ENCODE measurements at places on chromosomes 5 and 9. TPM values are rescaled to one million over a fixed set of nuclear protein-coding genes. Genes with fewer than 3 reads are reported as not detected.

GRCh38 chr9:72305707-72306106, 59.3 kb downstream of the ZFAND5 start:
- H3K4me3 ChIP-seq: peak overlapping the region; percentile 28
- no peak for DNase-seq
- H3K27me3 ChIP-seq: no peaks in the 10 kb centered on the region
- no peak overlapping the region for H3K27ac ChIP-seq

DNA sequence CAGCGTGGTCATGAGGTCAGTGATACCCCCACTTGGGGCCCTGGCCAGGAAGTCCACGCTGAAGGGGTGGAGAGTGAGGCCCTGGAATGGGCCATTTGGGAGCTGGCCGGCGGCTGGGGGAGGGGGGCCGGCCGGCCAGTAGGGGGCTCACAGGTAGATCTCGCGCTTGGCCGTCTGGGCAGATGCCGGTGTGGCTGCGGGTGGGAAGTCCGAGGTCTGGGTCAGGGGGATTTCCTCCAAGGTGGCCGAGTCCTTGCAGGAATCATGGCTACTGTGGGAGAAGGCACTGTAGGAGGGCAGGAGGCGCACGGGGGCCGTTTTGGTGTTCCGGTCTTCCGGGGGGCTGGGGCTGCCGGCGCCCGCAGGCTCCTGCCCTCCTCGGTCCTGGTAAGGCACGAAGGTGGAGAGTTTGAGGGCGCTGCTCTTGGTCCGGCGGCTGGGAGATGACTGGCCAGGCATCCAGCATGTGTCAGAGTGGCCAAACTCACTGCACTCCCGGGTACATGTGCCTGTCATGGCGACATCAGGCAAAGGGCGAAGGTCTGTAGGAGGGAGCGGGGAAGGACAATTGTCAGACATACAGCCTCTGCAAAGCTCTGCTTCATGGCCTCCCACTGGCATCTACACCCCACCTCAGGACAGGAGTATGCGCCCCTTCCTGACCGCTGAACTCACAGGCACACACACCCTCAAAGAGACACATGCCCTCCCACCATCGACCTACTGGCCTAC, 24.1 kb downstream of the PCDH1 start:
- peaks cover 7% of the 10 kb centered on the region for H3K4me1 ChIP-seq
- no peak overlapping the region for H3K27ac ChIP-seq
- H3K36me3 ChIP-seq: no peaks in the 10 kb centered on the region

GRCh38 chr9:84003246-84003645, 22.6 kb downstream of the RMI1 start:
- peaks cover 5% of the 10 kb centered on the region for H3K36me3 ChIP-seq
- no peaks in the 10 kb centered on the region for H3K27me3 ChIP-seq
- no peaks in the 10 kb centered on the region for H3K4me1 ChIP-seq
- DNase-seq: no peak

DNA sequence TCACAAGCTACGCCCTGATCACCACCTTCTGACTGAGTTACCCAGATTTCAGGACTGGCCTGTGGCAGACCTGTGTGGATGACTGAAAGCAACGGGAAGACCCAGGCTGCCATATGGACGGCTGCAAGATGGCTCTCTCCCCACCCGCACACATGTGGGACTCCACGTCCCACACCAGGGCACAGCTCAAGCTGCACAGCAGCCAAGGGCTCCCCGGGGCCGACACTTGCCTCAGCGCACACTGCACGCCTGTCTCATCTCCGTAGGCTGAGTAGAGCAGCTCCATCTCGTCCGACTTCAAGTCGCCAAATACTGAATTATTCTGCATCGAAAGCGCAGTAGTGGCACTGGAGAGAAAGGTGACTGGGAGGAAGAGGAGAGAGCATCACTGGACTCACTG, 14.5 kb downstream of the BRD9 start:
- no peak for DNase-seq
- no peak overlapping the region for H3K4me3 ChIP-seq
- no peaks in the 10 kb centered on the region for H3K27me3 ChIP-seq
- H3K4me1 ChIP-seq: peaks cover 21% of the 10 kb centered on the region
- H3K36me3 ChIP-seq: peaks cover 74% of the 10 kb centered on the region

GRCh38 chr5:85651731-85652130, 966.0 kb upstream of the COX7C start:
- no peak overlapping the region for H3K4me3 ChIP-seq
- no peak overlapping the region for H3K27ac ChIP-seq
- no peaks in the 10 kb centered on the region for H3K4me1 ChIP-seq
- DNase-seq: no peak
- no peaks in the 10 kb centered on the region for H3K36me3 ChIP-seq

GRCh38 chr9:34612788-34613390, 992 bp upstream of the RPP25L start:
- H3K36me3 ChIP-seq: peaks cover 35% of the 10 kb centered on the region
- peak overlapping the region; percentile 36 for H3K27ac ChIP-seq
- H3K4me3 ChIP-seq: peak overlapping the region; percentile 95
- H3K4me1 ChIP-seq: peaks cover 28% of the 10 kb centered on the region

GRCh38 chr9:89591274-89592212, 13.3 kb upstream of the GADD45G start:
- H3K36me3 ChIP-seq: no peaks in the 10 kb centered on the region
- H3K27ac ChIP-seq: no peak overlapping the region
- no peak overlapping the region for H3K4me3 ChIP-seq

DNA sequence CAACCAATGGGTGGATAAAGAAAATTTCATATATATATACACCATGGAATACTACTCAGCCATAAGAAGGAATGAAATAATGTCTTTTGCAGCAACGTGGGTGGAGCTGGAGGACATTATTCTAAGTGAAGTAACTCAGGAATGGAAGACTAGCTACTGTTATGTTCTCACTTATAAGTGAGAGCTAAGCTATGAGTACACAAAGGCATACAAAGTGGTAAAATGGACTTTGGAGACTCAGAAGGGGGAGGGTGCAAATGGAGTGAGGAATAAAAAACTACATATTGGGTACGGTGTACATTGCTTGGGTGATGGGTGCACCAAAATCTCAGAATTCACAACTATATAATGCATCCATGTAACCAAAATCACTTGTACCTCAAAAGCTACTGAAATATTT, 67.2 kb upstream of the RUSC2 start:
- no peaks in the 10 kb centered on the region for H3K27me3 ChIP-seq
- DNase-seq: no peak
- no peaks in the 10 kb centered on the region for H3K4me1 ChIP-seq
- H3K36me3 ChIP-seq: no peaks in the 10 kb centered on the region
- no peak overlapping the region for H3K27ac ChIP-seq
- H3K4me3 ChIP-seq: no peak overlapping the region

GRCh38 chr5:59484618-59485017, 408.9 kb downstream of the PDE4D start:
- DNase-seq: no peak
- no peak overlapping the region for H3K4me3 ChIP-seq
- no peaks in the 10 kb centered on the region for H3K27me3 ChIP-seq
- no peaks in the 10 kb centered on the region for H3K4me1 ChIP-seq
- H3K27ac ChIP-seq: no peak overlapping the region
- H3K36me3 ChIP-seq: no peaks in the 10 kb centered on the region

- DNase-seq: no peak
- no peaks in the 10 kb centered on the region for H3K27me3 ChIP-seq
- H3K4me3 ChIP-seq: no peak overlapping the region
- no peak overlapping the region for H3K27ac ChIP-seq
Measured at GRCh38 chr5:4363045-4363444, 767.4 kb downstream of the IRX1 start.

- H3K36me3 ChIP-seq: no peaks in the 10 kb centered on the region
- DNase-seq: no peak
- H3K4me1 ChIP-seq: no peaks in the 10 kb centered on the region
- no peaks in the 10 kb centered on the region for H3K27me3 ChIP-seq
- H3K4me3 ChIP-seq: no peak overlapping the region
Measured at GRCh38 chr9:120381839-120382238, 198.1 kb downstream of the CDK5RAP2 start.

- peaks cover 29% of the 10 kb centered on the region for H3K4me1 ChIP-seq
- no peak for DNase-seq
- peaks cover 80% of the 10 kb centered on the region for H3K27me3 ChIP-seq
- no peaks in the 10 kb centered on the region for H3K36me3 ChIP-seq
- H3K4me3 ChIP-seq: no peak overlapping the region
Measured at GRCh38 chr5:93586736-93587596, 3.9 kb downstream of the NR2F1 start.

DNA sequence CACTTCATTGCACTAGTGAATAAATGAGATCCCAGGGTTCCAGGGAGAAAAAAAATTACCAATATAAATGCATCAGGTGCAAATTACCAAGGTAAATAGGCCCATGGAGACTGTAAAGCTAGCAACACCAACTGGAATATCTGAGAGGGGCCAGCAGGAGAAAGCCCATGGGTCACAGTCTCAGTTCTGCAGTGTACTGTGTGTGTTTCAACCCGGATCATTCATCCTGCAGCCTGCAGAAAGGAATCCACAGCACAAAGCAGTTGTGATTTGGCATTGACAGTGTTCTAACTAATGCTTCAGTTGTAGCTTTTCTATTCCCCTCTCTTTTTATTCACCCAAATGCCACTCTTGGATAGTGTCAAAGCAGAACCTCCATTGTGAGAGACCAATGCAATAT, 171.0 kb downstream of the EFNA5 start:
- no peaks in the 10 kb centered on the region for H3K4me1 ChIP-seq
- H3K4me3 ChIP-seq: no peak overlapping the region
- H3K27me3 ChIP-seq: no peaks in the 10 kb centered on the region
- no peaks in the 10 kb centered on the region for H3K36me3 ChIP-seq
- DNase-seq: no peak

GRCh38 chr9:75664597-75664996, 225.9 kb upstream of the PCSK5 start:
- no peaks in the 10 kb centered on the region for H3K27me3 ChIP-seq
- no peaks in the 10 kb centered on the region for H3K36me3 ChIP-seq
- H3K27ac ChIP-seq: no peak overlapping the region
- H3K4me1 ChIP-seq: no peaks in the 10 kb centered on the region

DNA sequence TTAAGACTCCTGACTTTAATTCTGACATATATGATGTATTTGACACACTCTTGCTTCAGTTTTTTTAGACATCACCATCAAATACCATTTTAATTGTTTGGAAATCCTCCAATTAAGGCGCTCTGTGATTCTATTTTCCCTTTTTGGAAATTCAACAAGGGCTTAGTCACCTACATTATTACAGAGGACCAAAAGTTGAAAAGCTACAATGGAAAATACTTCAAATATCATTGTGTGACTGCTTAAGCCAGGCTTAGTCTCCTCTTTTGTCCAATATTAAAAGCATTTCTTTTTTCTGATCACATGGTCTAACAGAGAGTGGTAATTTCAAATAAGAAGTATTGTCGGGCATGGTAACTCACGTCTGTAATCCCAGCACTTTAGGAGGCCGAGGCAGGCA, 160.3 kb downstream of the CEMIP2 start:
- no peak for DNase-seq
- no peaks in the 10 kb centered on the region for H3K27me3 ChIP-seq
- H3K27ac ChIP-seq: no peak overlapping the region
- no peaks in the 10 kb centered on the region for H3K4me1 ChIP-seq
- no peaks in the 10 kb centered on the region for H3K36me3 ChIP-seq

DNA sequence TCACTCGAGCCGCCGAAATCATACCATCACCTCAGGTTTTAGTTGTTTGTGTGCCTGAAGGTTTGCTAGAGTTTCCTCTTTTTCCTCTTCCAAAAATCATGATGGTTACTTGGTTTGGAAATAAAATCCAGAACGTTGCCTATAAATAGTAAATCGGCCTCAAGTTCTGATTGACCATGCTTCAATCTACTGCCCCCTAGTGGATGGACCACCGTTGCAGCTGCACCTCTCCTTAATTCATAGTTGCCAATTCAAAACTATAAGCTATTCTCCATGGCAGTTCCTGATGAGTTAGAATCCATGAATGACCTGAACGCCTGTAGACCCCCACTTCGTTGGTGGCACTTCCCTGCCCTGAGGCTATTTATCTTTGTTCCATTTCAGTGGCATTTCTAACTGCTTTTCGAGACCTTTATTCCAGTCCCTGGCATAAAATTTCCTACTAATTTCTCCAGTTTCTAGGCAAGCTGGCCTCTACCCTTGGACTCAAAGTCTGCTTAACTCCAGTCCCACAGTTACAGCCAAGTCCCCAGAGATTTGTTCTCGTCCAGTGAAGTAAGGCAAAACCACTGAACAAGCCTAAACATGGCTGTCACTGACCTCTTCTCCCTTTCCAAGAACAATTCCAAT, 422.6 kb downstream of the EFNA5 start:
- DNase-seq: no peak
- no peak overlapping the region for H3K27ac ChIP-seq
- H3K4me1 ChIP-seq: no peaks in the 10 kb centered on the region

DNA sequence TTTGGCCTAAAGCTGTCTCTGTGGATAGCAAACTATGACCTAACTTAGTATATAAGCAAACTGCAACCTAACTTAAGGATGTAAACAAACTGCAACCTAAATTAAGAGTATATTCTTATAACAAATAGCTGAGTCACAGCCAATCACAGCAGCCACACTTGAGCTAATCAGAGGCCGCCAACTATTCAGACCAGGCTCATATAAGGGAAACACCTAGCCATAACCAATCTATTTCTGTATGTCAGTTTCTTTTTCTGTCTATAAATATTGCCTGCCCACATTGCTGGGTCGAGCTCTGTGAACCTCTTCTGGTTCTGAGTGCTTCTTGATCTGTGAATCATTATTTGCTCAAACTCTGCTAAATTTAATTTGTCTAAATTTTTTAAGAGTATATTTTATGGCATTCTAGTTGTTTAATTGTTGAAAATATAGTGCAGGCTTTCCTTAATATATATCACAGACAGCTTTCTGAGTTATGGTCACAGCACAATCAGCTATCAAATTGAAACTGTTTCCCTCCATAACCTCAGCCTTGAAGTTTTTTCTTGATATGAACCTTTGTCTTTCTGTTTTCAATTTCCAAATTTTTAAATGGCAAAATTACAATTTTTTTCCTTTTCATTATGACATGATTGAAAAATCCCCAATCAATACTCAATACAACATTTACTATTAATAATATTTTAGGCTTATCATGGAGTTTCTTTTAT, 327.1 kb upstream of the NUDT12 start:
- no peaks in the 10 kb centered on the region for H3K27me3 ChIP-seq
- no peak overlapping the region for H3K4me3 ChIP-seq
- no peaks in the 10 kb centered on the region for H3K4me1 ChIP-seq
- DNase-seq: no peak

- no peak overlapping the region for H3K27ac ChIP-seq
- no peak for DNase-seq
- no peaks in the 10 kb centered on the region for H3K27me3 ChIP-seq
- H3K4me3 ChIP-seq: no peak overlapping the region
- peaks cover 21% of the 10 kb centered on the region for H3K36me3 ChIP-seq
- H3K4me1 ChIP-seq: peaks cover 7% of the 10 kb centered on the region
Measured at GRCh38 chr5:139287890-139288635, 5.5 kb upstream of the MATR3 start.

ZNF782 gene
- 4.9 TPM for total RNA-seq

SPATA9 gene
- total RNA-seq: not detected

RETREG1 gene
- 68.9 TPM for total RNA-seq

TLE1 gene
- total RNA-seq: 3.5 TPM

TRPM6 gene
- total RNA-seq: not detected

AGXT2 gene
- not detected for total RNA-seq

PCDHA1 gene
- not detected for total RNA-seq

SLC9A3 gene
- total RNA-seq: 2.5 TPM

PTGS1 gene
- 0.27 TPM for total RNA-seq

PHPT1 gene
- 13.6 TPM for total RNA-seq

DMGDH gene
- not detected for total RNA-seq

CMYA5 gene
- total RNA-seq: 0.22 TPM
